Forelimb muscle (tissue), 1 donor: ENCODE measurements at places on chromosomes 4 and X. TPM values are rescaled to one million over a fixed set of nuclear protein-coding genes. Genes with fewer than 3 reads are reported as not detected.

DNA sequence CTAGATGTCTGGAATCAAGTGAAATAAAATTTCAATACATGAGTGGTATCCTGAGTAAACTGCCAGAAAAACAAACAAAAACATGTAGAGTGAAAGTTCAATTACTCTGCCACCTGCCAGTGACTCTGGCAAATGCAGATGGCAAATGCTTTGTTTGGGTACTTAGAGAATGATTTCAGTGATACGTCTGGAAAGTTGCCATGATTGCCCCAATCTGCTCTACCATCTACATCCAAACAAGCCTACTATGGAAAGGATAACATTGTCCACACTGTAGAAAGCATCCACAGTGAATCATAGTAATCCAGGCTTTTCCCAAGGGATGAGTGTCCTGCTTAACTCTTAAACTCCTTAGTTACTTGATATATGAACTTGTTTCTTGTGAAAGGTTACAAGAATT is 3.4 kb downstream of the SPATA4 start:
- DNase-seq: no peak

Gene OTUD6A
- polyA plus RNA-seq: not detected

Gene MAOA
- polyA plus RNA-seq: 0.52 TPM

DNA sequence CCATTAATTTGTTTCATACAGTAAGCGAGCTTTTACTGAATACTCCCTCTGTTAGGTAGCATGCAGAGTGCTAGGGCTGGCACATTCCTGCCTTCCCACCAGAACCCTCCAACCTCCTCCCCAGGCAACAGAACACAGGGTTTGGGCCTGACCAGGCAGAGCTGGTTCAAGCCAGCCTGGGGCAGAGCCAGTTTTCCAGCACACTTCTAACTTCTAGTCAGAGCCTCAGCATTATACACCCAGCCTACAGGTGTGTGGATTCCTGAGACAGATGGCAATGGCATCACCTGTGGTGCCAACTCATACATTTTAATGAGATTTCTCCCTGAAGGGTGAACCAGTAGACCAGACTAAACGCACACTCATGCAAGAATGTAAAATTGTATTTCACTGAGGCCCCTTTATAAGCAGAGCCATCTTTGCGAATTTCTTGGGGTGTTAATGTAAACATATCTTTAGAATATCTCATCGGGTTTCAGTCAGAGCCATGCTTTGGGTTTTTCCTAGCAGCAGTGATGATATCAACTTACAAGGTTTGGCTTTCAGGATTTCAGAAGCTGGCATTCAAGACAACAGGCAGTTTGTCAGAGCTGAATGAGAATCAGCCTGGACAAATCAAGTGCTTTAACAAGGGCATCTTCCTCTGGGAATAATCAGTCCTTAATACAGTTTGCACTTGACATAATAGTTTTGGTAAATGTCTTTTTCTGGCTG is 92.0 kb downstream of the GATB start:
- no peak for DNase-seq

Gene COX7B2
- polyA plus RNA-seq: not detected

GRCh38 chr4:76377911-76378310 is 43.0 kb downstream of the CCDC158 start:
- DNase-seq: no peak

Gene DCHS2
- 7.4 TPM for polyA plus RNA-seq

DNA sequence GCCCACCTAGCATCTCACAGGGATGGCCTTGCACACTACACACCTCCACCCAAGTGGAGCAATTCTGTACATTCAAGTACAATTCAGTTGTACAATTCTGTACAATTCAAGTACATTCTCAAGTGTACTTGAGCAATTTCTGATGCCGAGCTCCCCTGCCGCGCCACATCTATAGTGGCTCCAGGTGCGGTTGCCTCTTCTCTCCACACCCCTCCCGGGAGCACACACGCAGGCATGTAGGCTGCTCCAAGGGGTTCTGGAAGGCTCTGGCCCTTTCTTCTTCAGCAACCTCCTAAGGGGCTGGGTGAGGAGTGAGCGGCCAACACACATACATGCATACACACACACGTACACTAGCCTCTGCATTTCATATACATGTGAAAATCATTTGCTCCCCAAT is 18.9 kb upstream of the DUSP9 start:
- DNase-seq: no peak

GRCh38 chr4:107740950-107741701 is 21.1 kb upstream of the PAPSS1 start:
- DNase-seq: no peak

DNA sequence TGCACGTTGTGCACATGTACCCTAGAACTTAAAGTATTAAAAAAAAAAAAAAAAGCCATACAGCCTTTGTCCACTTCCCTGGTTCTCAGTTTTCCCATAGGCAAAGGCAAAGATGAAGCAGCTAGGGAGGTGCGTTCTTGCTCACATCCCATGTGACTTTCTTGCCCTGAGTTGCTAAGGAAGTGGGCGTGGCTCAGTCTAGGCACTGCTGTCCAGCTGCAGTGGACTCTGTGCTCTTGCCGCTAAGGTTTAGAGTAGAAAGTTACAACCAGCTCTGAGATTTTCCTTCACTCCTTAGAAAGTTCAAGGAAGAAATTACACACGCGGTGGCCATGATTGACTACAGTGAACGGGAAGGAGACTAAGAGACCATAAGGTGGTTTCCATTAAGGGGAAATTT is 144.7 kb downstream of the NAA11 start:
- DNase-seq: no peak

Gene OTC
- not detected for polyA plus RNA-seq

- DNase-seq: no peak
These were observed 22.1 kb downstream of the LUZP4 start for GRCh38 chrX:115311601-115312001.

Gene KLHL4
- polyA plus RNA-seq: 11.6 TPM

GRCh38 chr4:87322754-87323153 is at the start of gene HSD17B13:
Gene HSD17B13, minus strand, starts transcription at chr4:87322882. Its CDS starts 41 bp downstream, at chr4:87322841.
- DNase-seq: no peak

DNA sequence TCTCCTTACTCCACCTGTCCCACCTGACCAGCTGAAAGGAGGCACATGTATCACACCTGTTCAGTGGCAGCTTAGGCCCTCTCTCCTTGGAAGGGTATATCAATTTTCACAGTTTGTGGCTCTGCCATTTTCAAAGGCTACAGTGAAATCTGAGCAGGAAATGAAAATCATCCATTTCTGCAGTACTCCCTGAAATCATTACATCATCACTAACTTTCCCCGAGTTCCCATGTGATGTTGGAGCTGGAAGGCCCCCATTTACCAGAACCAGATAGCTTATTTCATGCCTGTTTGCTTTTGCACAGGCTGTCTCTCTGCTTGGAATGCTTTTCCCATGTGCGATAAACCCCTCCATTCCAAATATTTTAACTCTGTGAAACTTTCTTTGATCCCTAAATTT is 31.0 kb upstream of the STX18 start:
- DNase-seq: no peak

DNA sequence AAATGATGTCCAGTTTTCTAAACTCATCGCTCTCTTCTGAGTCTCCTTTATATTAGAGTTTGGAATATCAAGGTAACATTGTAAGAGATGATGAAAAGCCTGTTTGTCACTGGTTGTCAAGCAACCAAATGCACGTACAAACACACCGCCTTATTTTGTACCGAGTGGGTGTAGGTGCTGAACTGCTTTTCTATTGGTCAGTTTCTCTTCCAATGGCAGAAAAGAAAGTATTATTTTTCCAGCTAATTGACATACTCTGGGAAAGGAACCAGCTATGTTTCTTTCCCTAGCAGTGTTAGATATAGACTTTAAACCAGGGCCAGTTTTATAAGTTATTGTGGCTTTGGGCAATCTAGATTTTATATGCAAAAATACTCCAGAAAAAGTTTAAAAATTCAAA is 6.6 kb upstream of the PPM1K start:
- DNase-seq: no peak

Gene MAML3
- polyA plus RNA-seq: 3.9 TPM

DNA sequence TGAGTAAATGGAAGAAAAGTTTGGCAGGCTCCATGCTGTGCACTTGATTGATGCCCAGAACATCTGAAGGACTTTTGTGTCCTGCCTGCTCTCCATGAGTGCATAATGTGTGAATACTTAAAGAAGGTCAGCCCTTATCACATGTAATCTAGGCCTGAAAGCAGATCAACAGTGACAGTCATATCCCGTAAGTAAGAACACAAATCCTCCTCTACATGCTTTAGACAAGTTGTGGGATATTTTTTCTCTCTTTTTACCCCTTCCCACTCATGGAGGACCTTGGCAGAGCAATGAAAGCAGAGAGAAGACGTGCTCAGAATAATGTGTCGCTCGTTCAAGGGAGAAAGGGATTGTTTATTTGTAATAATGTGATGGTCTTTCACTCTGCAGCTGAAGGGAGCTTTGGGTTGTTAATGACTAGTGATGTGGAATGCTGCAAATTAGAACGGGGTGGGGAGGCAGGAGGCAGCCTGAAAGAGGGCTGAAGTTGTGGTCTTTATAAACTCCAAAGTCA is 286.6 kb downstream of the BMPR1B start:
- no peak for DNase-seq

DNA sequence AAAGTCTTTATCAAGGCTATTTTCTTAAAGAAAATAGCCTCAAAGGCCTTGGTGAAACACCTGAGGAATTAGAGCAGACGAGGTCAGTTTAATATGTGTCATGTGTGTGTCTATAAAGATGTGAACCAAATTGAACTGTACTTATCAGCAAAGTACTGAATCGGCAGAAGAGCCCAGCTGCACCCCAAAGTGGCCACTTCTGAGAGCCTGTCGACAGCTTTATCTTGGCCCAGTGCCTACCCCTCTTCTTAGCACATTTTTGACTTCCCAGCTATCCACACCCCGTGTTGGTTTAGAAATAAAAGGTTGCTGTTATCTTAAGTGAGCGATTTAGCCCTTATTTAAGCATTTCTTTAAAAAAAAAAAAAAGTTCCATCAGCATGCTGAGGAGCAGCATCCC is 329.7 kb downstream of the FBXW7 start:
- no peak for DNase-seq

GRCh38 chrX:150212672-150213480 is 150.2 kb upstream of the MAMLD1 start:
- no peak for DNase-seq

Gene TIMM8A
- polyA plus RNA-seq: 9.0 TPM

Gene MND1
- polyA plus RNA-seq: 3.5 TPM

DNA sequence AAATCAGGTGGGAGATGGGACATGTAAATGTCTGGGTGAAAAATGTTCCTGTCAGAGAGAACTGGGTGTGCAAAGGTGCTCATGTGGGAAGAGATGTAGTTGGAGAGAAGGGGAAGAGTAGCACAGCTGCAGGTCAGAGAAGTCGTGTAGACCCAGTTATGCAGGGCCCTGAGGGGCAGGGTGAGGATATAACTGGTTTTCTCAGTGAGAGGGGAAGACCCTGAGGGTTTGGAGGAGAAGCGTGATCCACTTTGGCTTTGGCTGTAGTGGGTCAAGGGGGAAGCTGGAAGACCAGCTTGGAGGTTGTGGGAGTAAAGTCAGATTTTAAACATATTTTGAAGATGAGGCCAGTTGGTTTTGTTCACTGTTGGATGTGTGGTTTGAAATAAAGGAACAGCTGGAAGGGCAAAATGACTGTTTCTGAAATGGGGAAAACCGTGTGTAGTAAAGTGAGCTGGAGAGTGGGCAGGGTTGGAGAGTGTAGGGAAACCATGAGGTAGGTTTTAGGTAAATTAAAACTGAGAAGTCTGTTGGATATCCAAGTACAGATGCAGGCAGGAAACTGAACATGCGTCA is 44.2 kb downstream of the NAP1L5 start:
- DNase-seq: no peak

- no peak for DNase-seq
These were observed 381 bp downstream of the TXK start for GRCh38 chr4:48133669-48134068.

Gene SCARB2
- polyA plus RNA-seq: 139 TPM

DNA sequence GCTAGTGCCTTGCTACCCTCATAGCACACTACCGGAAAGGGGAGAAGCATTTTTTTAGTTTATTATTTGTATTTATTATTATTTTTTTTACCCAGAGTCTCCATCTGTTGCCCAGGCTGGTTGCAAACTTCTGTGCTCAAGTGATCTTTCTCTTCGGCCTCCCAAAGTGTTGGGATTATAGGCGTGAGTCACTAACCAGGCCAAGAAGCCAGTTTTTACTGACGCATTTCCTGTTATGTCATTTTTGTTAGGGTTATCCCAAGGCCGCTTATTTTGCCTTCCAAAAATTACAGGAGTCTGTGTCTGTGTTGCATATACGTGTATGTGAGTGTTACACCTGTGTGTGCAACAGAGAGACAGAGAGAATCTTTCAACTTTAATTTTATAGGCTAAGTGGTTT is 404.5 kb downstream of the GBA3 start:
- no peak for DNase-seq

Gene TRO
- 128 TPM for polyA plus RNA-seq

GRCh38 chr4:2416564-2417225 is 1.8 kb downstream of the ZFYVE28 start:
- DNase-seq: no peak

Gene MYOZ2
- 322 TPM for polyA plus RNA-seq

DNA sequence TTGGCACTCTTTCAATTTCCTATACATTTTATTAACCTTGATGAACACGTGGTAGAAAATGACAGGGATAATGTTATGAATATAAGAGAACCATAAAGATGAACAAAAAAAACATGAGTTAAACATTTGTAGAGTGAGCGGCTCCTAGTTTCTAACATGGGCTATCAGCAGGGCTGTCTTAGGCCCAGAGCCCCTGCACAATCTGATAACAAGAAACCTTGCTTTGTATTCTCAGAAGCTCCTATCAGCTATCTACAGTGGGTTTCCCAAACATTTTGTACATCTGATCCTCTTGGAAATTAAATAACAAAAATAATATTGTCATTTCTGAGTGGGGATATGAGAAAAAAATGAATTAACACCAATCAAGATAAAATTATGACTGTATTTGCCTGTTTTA is 10.6 kb upstream of the RBPJ start:
- DNase-seq: no peak

DNA sequence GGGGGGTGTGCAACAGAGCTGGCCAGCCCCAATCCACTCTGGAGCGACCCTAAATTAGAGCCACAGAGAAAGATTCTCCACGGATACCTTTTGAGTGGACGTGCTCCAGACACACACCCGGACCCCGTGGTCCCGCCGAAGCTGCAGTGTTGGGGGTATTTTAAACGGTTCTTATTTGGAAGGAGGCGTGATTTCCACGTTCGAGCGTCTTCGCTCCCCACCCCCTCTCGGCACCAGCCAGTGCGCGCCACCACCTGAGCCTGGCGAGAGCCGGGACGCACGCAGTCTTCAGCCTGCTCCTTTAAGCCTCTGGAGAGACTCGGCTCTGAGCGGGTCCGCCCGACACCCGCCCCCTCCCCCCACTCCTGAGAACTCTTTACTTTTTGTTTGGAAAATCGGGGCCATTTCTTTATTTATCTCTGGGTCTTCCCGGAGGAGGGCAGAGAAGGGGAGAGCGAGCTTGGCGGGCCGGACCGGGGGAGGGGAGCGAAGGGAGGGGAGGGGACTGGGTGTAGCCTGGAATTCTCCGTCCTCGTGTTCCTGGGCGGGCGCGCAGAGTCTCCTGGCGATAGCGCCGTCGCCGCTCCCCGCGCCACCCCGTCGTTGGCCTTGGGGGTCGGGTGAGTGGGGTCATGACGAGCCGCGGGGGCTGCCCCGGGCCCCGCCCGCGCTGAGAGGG is 668 bp upstream of the PTCHD1 start:
- no peak for DNase-seq

- no peak for DNase-seq
These were observed 2.5 kb downstream of the PHOX2B start for GRCh38 chr4:41746025-41746439.

Gene MGAT4D
- not detected for polyA plus RNA-seq
